Hair follicular keratinocyte (primary cell): ENCODE measurements at places on chromosomes 7 and 10. TPM values are rescaled to one million over a fixed set of nuclear protein-coding genes. Genes with fewer than 3 reads are reported as not detected.

FAM25G gene
- 15.6 and 21.2 TPM in 2 replicates for total RNA-seq

TACR2 gene
- total RNA-seq: not detected in 2 replicates

TFAM gene
- 27.5 and 37.0 TPM in 2 replicates for total RNA-seq

DCLRE1A gene
- total RNA-seq: 3.9 and 5.7 TPM in 2 replicates

SLIT1 gene
- not detected in 2 replicates for total RNA-seq

SUGCT gene
- total RNA-seq: 33.6 and 36.2 TPM in 2 replicates

MSMB gene
- total RNA-seq: not detected in 2 replicates

OR2A25 gene
- total RNA-seq: not detected in 2 replicates

ZMIZ1 gene
- total RNA-seq: 15.2 and 19.8 TPM in 2 replicates
